ENCODE measurements at places on chromosomes 2 and 18.

GRCh38 chr2:167013227-167013626 is 124.9 kb downstream of the XIRP2 start:
- DNase-seq: no peak

- DNase-seq: no peak
These were observed 218.1 kb downstream of the WDR7 start for GRCh38 chr18:56869189-56869777.

- no peak for DNase-seq
These were observed 5.7 kb downstream of the C18orf32 start for GRCh38 chr18:49481317-49481716.

GRCh38 chr2:239073270-239073669 is 225.4 kb downstream of the TWIST2 start:
- DNase-seq: no peak

DNA sequence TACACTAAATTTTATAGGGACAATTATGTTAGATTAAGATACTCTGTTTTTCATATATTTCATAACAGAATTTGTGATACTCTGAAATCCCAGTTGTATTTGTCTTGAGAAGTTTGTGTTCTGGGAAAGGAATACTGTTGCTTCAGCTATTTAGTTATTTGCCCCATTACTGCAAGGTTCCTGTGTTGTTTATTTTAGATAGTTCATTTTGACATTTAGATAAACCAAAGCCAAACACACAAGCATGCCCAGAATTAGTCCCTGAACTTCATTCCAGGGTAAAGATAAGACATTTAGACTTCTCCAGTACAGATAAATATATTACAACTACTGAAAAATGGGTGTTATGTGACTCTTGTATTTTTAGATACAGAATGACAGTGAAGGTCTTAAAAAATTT is 74.7 kb downstream of the BMPR2 start:
- DNase-seq: no peak

GRCh38 chr2:200860092-200860795 is 4.2 kb downstream of the CLK1 start:
- DNase-seq: no peak

GRCh38 chr18:2625217-2625616 is 30.3 kb upstream of the SMCHD1 start:
- no peak for DNase-seq

DNA sequence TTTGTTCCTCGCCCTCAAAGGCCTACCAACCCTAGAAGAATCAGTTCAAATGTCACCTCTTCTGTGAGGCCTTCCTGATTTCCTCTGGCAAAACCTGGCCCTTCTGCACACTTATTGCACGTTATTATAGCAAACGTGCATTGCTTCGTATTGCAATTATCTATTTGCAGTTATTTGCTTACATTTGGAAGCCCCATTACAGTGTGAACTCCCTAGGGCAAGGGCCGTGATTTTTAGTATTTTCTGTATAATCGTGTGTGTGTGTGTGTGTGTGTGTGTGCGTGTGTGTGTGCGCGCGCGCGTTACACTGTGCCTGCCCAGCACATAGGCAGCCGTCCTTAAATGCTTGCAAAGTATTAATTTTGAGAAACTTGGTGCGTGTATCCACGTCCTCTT is 460 bp upstream of the SEMA4F start:
- DNase-seq: no peak

- DNase-seq: no peak
These were observed 108.9 kb downstream of the CLIP4 start for GRCh38 chr2:29223851-29224692.

- DNase-seq: no peak
These were observed 678 bp downstream of the PIAS2 start for GRCh38 chr18:46916551-46917107.

GRCh38 chr2:1052771-1053191 is 102.1 kb downstream of the SNTG2 start:
- DNase-seq: no peak

DNA sequence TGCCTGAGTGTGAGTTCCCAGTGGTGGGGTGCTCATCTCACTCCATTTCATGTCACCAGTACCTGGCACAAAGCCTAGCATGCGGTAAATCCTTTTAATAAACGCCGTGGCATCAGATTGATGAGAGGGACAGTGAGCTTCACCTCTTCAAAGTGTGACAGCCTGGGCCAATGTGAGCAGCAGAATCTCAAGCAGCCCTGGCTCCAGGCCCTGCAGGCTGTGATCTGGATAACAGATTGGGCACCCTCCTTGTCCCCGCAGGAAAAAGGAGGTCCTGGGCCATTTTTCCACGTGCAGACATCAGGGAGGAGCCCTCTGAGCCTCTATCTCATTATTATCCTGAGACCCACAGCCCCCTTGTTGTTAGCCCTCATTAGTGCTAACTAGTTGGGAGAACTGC is 34.8 kb downstream of the TET3 start:
- DNase-seq: no peak

GRCh38 chr18:10409041-10409440 is 45.4 kb upstream of the APCDD1 start:
- DNase-seq: no peak

- no peak for DNase-seq
These were observed 155.0 kb downstream of the EIPR1 start for GRCh38 chr2:3222636-3223035.

- no peak for DNase-seq
These were observed 156.6 kb downstream of the HAUS1 start for GRCh38 chr18:46260879-46261143.

DNA sequence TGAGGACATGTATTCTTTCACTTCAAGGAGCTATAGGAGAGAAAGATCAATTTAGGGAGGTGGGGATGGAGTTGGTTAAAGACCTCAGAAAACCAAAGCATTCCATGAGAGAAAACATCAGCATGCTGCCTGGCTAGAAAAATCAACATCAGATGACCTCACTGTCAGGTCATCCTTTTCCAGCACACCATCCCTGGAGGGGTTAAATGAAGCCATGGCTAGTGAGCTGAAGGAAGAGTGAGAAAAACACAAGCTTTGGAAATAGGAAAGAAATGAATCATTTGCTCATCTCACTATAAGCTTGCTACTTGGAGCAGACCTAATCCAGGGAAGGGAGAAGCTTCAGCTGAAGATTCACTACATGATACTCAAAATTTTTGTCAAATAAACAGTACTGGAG is 109.5 kb upstream of the ITGB6 start:
- no peak for DNase-seq

- DNase-seq: no peak
These were observed 33.5 kb downstream of the ODC1 start for GRCh38 chr2:10414591-10414990.

- no peak for DNase-seq
These were observed at the start of gene DNAJC5G for GRCh38 chr2:27275211-27276150. DNAJC5G (plus strand) TSS chr2:27275433; CDS start chr2:27276729, 1,296 bp downstream.

GRCh38 chr2:217402144-217402543 is 542.3 kb upstream of the TNP1 start:
- no peak for DNase-seq
